ENCODE measurements at places on chromosomes 12 and 14.
A peak's percentile ranks its signal among the peaks of the same experiment; 100 is the strongest.

GRCh38 chr14:104271391-104271790 is 133.0 kb downstream of the KIF26A start:
- no peak for DNase-seq

- no peak for DNase-seq
These were observed 35.7 kb upstream of the TMEM263 start for GRCh38 chr12:106919910-106920544.

GRCh38 chr14:72824051-72824450 is 69.8 kb downstream of the DPF3 start:
- DNase-seq: no peak

- no peak for DNase-seq
These were observed 105.0 kb downstream of the PPP2R5E start for GRCh38 chr14:63438065-63438757.

DNA sequence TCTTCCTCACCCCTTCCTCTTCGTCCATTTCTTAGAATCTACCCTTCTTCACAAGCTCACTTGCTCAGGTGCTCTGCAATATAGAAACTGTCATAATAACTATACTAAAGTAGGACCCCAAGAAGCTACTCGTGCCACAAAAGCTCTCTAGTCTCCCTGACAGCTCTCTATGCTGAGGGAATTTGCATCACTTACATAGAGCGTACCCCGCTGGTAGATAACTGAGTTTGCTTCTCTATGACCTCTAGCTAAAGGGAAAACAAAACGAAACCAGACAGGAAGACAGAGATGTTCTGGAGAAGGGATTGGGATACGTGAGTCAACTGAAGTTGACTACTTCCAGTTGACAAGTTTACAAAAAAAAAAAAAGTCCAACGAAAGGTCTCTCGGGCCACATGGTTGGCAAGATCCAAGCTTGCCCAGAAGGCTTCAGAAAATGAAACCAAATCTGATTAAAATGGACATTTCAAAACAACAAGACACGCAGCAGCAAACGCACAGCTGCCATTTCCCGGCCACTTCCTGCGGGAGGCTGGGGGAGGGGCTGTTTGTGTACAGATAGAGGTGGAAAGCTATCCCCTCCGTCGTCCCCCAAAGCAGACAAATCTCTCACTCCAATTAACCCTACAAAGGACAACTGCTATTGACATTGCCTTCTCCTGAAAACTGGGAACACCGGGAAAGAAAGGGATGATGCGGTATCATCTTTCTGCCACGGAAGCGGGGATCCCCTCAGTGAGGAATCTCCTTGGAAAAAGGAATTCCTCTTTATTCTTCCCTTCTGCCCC is 1.3 kb downstream of the BAZ2A start:
- peak; percentile 47 for DNase-seq

GRCh38 chr14:35388656-35389314 is 15.8 kb downstream of the NFKBIA start:
- DNase-seq: no peak

DNA sequence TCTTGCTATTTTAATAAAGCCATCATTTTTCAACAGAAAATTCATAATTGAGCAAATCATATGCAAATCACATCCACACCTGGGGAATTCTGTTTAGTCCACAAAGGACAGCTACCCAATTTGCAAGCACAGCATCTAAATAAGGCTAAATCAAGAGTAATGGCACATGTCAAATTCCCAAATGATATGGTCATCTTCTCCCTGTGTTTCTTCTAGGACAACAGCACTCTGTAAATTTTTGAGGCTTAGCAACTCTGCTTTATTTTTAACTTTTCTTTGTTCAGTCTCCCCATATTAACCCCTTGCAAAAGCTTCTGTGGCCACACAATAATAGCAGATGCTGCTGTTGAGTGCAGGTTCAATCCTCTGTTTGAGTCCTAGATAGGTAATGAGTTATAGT is 155.6 kb upstream of the DAAM1 start:
- DNase-seq: no peak

All from C1 segment of cervical spinal cord (tissue), 14 donors.